ENCODE measurements at places on chromosomes 13 and 19.
A peak's percentile ranks its signal among the peaks of the same experiment; 100 is the strongest.

GRCh38 chr13:110154410-110154933 is 152.5 kb downstream of the COL4A1 start:
- no peak for DNase-seq

DNA sequence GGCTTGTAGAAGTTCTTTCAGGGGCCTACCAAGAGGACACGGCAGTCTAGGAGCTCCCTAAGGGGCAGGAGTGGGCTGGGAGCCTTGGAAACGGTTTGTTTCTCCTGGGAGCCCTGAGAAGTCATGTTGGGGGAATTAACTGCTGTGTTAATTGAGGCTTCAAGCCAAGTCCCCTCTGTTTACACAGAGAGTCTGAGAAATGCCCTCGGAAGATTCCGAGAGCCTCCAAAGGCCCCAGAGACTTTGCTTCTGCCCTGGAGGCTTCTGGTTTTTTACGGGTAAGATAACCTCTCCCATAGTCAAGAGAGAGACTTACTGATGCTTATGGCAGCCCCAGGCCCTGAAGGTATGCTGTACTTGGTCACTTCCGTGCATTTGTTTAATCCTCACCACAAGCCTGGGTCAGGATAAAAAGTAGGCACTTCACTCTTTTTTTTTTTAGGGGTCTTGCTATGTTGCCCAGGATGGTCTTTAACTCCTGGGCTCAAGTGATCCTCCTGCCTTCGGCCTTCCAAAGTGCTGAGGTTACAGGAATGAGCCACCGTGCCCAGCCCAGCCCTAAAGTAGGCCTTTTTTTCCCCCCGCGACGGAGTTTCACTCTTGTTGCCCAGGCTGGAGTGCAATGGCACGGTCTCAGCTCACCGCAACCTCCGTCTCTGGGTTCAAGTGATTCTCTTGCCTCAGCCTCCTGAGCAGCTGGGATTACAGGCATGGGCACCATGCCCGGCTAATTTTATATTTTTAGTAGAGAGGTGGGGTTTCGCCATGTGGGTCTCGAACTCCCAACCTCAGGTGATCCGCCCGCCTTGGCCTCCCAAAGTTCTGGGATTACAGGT is 15.2 kb downstream of the IER2 start:
- DNase-seq = no peak

DNA sequence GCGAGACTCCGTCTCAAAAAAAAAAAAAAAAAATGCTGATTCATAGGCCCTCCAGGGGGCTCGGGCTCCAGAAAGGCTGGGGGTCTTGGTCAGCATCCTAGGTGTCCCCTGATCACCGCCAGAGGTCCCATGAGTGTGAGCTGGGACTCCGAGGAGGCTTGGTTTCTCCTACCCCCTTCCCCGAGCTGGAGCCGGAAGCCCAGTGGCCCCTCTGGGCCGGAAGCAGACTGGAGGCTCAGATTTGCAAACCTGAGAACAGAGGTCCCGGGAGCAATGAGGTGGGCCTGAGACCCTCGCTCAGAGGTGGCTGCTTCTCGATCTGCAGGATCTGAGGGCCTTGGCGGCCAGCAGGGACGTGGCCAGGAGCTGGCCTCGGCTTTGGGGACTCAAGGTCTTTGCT is 41.5 kb downstream of the EFNA2 start:
- no peak for DNase-seq

DNA sequence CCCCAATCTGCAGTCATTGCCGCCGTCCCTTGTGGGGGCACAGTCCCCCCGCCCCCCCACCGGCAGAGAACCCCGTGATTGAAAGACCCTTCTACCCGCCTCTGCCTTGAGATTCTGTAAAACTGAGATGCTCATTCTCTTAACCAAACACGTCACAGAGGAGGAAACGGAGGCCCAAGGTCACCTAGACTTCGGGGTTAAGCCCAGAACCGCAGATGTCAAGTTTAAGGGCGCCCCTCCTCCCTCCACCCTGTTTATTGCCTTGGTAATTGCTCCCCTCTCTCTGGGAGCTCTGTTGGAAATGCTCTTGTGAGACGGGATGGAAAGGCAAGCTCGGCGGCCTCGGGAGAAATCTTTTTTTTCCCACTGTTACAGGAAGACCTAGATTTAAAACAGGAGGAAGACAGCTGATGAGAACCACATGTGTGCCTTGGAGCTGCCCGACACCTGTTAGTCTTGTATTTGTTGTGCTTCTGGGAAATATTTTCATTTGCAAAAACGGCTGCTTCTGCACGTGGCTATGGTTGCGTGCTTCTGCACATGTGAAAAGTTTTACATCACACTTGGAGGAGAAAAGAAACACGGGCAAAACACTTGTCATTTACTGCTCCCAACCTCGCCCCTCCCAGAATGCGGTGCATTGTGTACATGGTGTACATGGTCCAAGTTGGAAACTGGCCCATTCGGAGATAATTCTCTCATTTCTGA is 1.1 kb upstream of the MED26 start:
- no peak for DNase-seq

- no peak for DNase-seq
These were observed 1.8 kb downstream of the ZNF460 start for GRCh38 chr19:57282011-57282643.

GRCh38 chr13:37640499-37640898 is 41.9 kb upstream of the POSTN start:
- DNase-seq = peak; percentile 11

GRCh38 chr13:46552303-46552682 is 677 bp upstream of the LRCH1 start:
- DNase-seq = no peak

DNA sequence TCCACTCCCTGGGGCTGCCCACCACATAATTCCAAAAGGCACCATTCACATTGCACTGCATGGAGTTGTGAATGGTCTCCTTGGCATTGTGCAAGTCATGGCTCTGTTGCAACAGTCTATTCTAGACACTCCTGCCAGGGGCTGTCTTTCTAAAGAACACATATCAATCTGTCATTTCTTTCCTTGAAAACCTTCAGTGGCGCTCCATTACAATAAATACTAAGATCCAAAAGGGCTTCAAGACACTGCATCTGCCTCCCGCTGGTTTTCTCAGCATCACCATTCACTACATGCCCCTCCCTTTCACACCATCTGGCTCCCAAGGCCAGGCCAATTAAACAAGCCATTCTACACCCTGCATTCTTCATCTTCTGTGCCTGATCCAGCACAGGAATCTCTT is 32.2 kb upstream of the TM9SF2 start:
- no peak for DNase-seq

- no peak for DNase-seq
These were observed 33.0 kb downstream of the XPO4 start for GRCh38 chr13:20869540-20869939.

DNA sequence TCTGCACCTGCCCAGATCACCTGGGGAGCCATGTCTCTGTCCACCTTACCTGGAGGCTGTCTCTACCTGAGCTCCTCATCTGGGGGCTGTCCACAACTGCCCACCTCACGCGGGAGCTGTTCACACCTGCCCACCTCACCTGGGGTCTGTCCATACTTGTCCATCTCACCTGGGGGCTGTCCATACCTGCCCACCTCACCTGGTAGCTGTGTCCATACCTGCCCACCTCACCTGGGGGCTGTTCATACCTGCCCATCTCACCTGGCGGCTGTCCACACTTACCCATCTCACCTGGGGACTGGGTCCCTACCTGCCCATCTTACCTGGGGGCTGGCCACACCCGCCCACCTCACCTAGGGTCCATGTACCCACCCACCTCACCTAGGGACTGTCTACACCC is 10.0 kb upstream of the CPAMD8 start:
- DNase-seq = no peak

DNA sequence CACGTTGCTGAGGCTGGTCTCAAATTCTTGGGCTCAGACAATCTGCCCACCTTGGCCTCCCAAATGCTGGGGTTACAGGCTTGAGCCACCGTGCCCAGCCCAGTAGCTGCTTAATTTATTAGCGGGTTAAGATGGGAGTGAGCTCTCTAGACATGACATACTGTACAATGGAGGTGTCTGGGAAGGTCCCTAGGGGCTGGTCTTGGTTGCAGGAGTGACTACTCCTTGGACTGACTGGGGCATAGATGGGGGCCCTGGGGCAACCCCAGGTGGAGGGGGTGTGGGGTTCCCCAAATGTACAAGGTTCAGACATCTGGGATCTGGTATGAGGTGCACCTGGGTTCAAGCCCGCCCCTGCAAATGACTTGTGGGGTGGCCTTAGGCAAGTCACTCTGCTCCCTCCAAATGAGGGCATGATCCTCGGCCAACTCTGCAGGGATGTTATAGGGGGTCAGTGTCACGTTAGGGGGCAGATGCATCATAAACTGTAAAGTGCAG is 12.8 kb downstream of the CIB3 start:
- no peak for DNase-seq

DNA sequence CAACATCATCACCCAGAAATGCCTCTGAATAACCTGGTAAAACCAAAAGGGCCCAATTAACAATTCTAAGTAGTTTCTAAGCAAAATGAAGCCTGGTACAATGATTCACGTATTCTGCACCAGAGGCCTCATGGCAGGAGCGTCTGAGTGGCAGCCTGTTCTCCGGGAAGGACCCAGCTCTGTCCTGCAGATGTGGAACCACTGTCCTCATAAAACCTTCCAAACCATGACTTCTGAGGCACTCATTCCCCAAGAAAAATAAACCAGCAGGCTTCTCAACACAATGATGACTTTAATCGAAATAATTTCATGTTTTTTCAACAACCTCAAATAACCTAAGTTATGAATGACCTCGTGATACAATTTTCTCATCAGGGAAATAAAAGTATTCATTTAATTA is 89.9 kb downstream of the STK24 start:
- DNase-seq = no peak

DNA sequence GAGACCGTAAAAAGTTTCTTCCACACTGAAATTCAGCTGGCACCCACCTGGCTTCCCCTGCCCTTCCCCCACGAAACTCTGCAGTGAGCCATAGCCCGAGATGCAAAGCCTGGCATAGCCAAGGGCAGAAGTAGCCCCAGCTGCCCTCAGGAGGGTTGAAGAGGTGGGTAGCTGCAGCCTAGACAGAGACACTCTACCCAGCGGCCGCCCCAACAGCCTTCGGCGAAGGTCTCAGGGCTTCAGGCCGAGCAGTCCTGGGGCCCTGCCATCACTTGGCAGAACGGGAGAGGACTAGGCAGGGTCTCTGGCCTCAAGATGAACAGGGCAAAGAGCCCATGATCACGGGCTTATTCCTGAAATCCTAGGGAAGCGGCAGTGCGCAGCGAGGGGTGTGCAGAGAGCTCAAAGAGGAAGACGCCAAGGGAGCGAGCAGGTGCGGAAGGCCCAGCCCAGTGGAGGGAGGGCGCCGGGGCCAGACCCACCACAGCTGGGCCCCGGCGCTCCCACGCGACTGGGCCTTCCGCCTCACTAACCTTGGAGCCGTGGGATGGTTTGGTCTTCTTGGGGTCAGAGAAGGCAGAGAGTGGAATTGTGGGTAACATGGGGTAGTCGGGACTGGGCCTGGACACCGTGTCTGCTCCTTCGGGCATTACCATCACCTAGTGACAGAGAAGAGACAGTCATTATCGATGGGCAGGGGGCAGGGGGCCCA is 53.2 kb downstream of the MLLT1 start:
- DNase-seq = no peak

GRCh38 chr13:80312967-80313366 is 28.0 kb downstream of the SPRY2 start:
- DNase-seq = no peak

DNA sequence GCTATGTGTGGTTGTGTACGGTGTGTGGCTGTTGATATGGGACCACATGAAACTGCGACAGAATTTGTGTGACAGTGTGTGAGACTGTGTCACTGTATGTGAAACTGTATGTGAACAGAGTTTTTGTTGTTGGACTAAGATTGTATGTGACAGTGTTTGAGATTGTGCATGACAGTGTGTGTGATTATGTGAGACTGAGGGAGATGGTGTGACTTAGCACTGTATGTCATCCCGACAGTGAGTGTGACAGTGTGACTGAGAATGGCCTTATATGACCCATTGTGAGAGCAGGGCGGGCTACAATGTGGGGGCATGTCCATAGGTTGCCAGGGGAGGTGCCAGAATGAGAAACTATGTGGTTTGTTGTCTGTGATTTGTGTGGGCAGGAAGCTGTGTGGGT is 930 bp downstream of the ZNF583 start:
- DNase-seq = no peak

DNA sequence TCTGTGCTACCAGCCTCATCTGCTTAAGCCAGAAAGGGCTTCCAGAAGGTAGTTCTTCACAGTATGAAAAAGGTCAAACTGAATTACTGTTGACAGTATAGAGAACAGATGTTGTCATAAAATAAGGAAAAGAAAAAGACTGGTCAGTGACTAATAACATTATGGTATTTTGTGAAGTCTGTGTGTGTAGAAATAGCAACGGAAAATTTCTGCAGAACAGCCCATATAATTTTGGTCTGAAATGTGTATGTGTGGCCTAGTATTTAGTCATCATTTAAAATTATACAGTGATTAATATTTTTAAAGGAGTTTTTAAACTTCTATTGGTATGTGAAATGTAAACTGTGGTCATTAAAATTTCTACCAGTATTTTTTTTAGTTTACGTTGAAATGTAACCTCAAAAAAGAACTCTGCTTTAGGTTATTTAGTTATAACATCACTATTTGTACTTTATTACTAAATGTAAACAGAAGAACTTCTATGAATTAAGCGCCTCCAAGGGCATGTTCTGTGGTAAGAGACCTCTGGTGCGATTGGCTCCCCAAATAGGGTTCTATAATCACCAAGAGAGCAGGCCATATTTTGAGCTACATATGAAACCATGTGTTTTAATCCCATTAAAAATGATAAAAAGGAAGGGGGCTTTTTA is 3.3 kb upstream of the GPR183 start:
- no peak for DNase-seq

DNA sequence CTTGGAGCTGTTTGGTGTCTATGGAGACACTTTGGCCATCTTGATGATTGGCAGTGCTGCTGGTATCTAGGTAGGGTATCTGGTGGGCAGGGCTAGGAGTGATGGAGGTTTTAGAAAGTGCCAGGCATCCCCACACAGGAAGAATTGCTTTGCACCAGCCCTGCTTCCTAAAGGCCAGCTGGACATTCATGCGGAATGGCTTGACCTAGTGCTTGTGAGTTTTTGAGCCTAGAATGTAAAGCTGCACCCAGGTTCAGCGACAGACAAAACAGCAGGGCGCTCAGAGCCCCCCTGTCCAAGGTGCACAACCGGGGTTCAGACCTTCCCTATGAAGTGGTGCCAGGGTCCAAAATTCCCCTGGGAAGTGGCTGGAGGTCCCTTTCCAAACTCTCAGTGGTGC is 93.1 kb downstream of the ING1 start:
- DNase-seq = no peak

DNA sequence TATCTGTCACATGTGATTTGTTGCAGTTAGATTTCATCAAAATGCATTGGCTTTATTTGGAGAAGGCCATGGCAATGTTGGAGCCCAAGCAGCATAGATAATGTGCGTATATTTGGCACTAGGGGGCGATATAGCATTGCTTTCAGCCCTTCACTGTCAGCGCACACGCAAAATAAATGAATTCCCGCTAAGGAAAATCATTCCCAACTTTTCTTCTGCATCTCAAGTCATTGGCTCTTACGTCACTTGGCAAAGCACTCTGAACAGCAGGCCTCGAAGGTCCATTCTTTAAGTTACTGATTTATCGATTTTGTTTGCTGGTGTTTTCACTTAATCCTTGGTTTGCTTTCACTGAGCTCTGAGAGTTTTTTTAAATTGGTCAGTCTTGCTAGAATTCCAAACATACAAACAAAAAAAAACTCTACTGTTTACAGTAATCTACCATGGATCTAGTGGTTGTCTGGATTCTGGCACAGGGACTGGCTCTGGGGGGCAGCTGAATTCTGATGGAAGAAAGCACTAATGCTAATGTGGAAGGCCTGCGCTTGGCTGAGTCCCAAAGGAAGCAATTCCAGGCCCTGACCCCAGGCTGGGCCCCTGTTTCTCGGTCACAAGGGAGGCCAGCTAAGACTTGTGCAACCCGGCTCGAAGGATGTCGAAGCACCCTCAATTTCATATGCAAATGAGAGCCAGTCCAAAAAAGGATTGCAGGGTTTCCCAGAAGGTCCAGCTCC is 97.7 kb upstream of the IPO5 start:
- DNase-seq = peak; percentile 75

All from NCI-H345 (cell line).